Thyroid gland (tissue), 4 donors: ENCODE measurements at places on chromosomes 2 and 18.
A peak's percentile ranks its signal among the peaks of the same experiment; 100 is the strongest.

DNA sequence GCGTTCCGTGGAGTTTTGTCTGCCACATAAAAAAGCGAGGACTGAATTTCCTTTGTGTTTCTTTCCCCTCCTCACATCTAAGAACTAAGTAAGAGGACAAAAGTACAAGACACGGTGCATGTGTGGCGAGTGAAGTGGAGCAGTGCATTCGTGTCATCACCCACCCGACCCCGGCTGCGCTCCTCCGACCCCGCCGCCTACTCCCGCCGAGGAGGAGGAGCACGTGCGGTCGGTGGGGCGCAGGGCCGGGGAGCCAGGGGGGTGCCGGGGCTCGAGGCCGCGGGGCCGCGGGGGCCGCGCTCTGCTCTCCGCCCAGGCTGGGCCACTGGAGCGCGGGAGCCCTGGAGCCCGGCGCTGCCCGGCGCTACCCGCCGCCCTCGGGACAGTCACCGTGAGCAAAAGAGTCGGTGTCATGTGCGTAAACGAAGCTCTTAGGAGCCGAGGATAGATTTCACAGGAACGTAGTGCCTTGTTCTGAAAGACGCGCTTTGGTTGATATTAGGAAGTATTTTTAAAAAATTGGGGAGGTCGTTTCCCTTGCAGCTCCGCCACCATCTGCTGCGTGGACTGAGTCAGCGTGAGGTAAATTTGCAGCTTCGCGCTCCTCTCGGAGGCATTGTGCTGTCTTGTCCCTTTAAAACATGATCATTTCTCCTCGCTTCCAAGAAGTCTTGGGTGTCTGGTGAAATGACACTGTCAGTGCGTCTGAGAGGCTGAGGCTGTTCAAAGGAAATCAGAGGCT lies 11.0 kb downstream of the TBR1 start:
- DNase-seq: peak; percentile 20
- peaks cover 18% of the 10 kb centered on the region for H3K4me1 ChIP-seq
- no peak overlapping the region for H3K4me3 ChIP-seq
- no peak overlapping the region for H3K27ac ChIP-seq
- no peaks in the 10 kb centered on the region for H3K36me3 ChIP-seq

- H3K27ac ChIP-seq: no peak overlapping the region
- no peaks in the 10 kb centered on the region for H3K36me3 ChIP-seq
Measured at GRCh38 chr18:40292985-40293710, 1661.9 kb upstream of the PIK3C3 start.

GRCh38 chr2:3774336-3774735 lies 71.0 kb downstream of the DCDC2C start:
- H3K4me1 ChIP-seq: no peaks in the 10 kb centered on the region
- H3K27ac ChIP-seq: no peak overlapping the region
- no peak overlapping the region for H3K4me3 ChIP-seq
- H3K27me3 ChIP-seq: no peaks in the 10 kb centered on the region

GRCh38 chr2:20193185-20193584 lies 31.7 kb downstream of the SDC1 start:
- H3K27ac ChIP-seq: no peak overlapping the region
- peaks cover 31% of the 10 kb centered on the region for H3K4me1 ChIP-seq
- H3K4me3 ChIP-seq: no peak overlapping the region
- DNase-seq: no peak
- H3K27me3 ChIP-seq: no peaks in the 10 kb centered on the region

DNA sequence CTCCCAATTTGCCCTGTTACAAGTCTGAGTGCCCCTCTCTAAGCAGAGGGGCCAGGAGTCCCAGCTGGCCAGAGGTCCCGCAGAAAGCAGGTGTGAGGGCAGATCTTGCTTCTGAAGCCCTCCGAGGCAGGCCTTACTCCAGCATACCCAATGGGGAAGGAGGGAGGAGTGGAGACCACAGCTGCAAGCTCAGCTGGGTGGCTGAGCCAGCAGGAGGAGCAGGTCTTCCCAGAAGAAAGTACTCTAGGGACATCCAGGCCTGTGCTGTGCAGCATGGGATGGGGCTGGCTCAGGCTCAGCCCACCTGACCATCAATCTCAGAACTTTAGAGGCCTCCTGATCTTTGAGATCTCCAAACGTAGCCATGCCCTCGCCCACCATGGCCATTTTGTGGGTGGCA lies 31.3 kb downstream of the PLB1 start:
- H3K4me3 ChIP-seq: no peak overlapping the region
- no peak overlapping the region for H3K27ac ChIP-seq
- DNase-seq: no peak
- no peaks in the 10 kb centered on the region for H3K36me3 ChIP-seq

- no peaks in the 10 kb centered on the region for H3K4me1 ChIP-seq
- H3K27ac ChIP-seq: no peak overlapping the region
- H3K4me3 ChIP-seq: no peak overlapping the region
- no peaks in the 10 kb centered on the region for H3K36me3 ChIP-seq
- DNase-seq: no peak
- H3K27me3 ChIP-seq: no peaks in the 10 kb centered on the region
Measured at GRCh38 chr18:8538935-8539334, 70.3 kb upstream of the RAB12 start.

DNA sequence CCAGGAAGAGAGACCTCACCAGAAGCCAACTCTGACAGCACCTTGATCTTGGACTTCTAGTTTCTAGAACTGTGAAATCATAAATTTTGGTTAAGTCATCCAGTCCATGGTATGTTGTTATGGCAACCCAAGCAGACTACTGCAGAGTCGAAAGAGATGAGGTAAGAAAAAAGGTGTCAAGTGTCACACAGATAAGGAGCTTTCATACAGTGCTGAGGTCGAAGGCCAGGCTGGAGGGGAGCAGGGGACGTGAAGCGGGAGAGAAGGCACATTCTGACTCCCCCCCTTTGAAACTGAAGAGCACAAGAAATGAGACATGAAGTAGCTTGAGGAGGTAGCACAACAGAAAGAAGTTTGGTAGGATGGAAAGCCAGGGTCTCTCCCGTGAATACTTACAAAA lies 110.4 kb downstream of the ALK start:
- no peak for DNase-seq
- no peaks in the 10 kb centered on the region for H3K36me3 ChIP-seq
- no peak overlapping the region for H3K4me3 ChIP-seq
- H3K4me1 ChIP-seq: no peaks in the 10 kb centered on the region

GRCh38 chr18:57827646-57828045 lies 24.5 kb upstream of the ATP8B1 start:
- DNase-seq: no peak
- H3K36me3 ChIP-seq: no peaks in the 10 kb centered on the region
- H3K4me1 ChIP-seq: no peaks in the 10 kb centered on the region
- H3K27me3 ChIP-seq: no peaks in the 10 kb centered on the region
- no peak overlapping the region for H3K4me3 ChIP-seq

DNA sequence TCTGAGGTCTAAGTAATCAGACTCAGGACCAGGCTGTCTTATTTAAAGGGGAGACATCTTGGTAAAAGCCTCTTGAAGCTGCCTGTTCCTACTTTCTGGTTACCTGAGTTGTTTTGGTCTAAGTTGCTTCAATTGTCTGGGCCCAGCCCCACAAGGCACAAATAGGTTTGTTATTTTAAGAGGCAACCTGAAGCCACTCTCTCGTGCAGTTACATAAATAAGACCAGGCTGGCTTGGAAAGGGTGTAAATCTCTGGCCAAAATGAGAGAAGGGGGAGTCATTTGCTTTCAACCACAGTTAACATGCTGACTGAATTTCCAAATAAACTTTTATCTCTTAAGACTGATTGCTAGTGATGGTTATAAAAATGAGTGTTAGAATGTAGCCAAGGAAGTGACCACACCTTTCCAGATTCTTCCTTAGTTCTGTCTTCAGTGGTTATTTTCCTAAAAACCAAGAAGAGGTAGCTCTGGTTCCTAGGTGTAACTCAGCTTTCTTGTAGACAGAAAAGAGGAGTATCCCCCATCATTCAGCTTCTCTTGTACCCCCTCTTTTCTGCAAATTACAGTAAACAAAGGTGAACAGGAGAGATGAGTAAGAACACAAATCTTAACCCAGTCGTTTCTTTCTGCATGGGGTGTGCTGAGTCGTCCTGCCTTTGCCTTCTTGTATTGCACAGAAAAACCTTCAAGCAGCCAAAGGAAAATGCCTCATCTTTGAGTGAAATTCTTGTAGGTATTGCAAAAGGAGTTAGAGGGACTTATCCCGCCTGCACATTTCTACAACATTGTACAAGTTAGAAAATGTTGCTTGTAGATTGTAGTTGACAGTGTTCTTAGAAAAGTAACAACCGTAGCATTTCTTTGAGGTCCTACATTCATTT lies 161.5 kb upstream of the NT5C1B start:
- no peaks in the 10 kb centered on the region for H3K4me1 ChIP-seq
- H3K4me3 ChIP-seq: no peak overlapping the region
- no peak for DNase-seq
- no peak overlapping the region for H3K27ac ChIP-seq
- no peaks in the 10 kb centered on the region for H3K27me3 ChIP-seq

DNA sequence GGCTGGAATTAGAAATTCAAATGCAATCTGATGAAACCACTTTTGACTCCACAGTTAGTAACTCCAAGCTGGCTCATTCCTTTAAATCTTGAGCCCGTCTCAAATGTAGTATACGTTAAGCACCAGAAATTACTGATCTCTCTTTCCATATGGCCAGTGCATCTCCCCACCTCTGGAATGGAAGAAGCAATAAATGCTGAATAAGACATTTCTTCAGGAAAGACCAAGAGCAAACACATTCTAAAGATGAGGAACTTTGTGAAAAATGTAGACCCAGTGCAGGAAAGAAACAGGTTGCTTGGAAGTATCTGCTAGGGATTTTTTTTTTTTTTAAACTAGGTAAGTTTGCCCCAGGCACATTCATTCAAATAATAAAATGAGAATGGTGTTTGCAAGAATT lies 143.1 kb upstream of the FBXO11 start:
- H3K4me1 ChIP-seq: no peaks in the 10 kb centered on the region
- no peaks in the 10 kb centered on the region for H3K27me3 ChIP-seq
- no peaks in the 10 kb centered on the region for H3K36me3 ChIP-seq
- DNase-seq: no peak
- no peak overlapping the region for H3K4me3 ChIP-seq
- no peak overlapping the region for H3K27ac ChIP-seq
